ENCODE measurements at places on chromosomes 5 and 9.

DNA sequence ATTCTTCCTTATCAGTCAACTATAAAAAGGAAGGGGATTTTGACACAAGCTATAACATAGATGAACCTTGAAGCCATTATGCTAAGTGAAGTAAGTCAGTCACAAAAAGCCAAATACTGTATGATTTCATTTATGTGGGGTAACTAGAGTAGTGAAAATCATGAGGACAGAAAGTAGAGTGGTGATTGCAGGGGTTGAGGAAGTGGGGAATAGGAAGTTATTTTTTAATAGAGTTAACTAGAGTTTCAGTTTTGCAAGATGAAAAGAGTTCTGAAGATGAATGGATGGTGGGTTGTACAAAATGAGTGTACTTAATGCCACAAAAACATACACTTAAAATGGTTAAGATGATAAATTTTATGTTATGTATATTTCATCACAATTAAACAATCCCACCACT lies 65.4 kb upstream of the FAM174A start:
- ATAC-seq = no peak

GRCh38 chr9:4927043-4927471 lies 58.0 kb upstream of the JAK2 start:
- no peak for ATAC-seq

DNA sequence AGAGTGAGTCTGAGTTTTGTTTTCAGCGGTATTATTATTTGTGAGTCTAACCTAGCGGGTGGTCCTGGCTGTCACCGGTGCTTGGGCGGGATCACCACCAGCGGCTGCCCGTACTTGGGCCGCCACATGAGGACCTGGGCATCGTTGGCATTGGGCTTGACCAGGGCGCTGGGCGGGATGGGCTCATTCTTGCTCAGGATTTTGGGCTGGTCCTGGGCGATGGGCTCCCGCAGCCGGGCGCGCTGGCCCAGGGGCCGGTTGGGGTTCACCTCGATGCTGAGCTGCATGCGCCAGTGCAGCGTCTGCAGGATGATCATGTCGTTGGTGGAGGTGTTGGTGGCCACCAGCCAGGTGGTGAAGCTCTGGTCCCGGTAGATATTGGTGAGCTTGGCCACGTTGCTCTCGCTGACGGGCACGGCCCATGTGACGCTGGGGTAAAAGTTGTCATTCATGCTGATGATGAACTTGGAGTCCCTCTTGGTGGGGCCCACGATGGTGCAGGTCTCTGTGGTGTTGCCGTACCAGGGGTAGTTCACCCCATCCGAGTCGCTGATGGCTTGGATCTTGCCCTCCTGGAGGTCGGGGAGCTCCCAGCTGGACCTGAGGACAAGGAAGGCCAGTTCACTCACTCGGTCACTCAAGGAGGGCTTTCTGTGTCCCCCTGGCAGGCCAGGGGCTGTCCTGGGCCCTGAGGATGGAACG lies 15.4 kb downstream of the FAM78A start:
- no peak for ATAC-seq

- ATAC-seq = no peak
Measured at GRCh38 chr9:126864771-126865170, 4.3 kb downstream of the ZBTB34 start.

DNA sequence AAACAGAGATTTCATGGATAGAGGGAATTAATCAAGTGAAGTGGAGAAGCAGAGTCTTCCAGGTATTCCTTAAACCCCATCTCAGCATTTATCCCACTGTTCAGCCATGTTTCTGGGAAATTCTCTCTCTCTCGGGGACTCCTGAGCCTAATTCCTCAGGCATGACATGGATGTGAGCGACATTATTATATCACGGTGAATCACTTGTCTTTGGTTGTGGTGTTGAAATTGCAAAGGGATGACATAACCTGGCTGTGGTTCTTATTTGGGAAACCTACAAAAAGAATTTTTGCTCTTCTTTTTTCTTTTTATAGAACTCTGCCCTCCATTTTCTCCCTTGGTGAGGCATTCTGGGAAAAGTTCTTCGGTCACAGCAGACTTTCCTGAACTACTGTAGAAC lies 457.9 kb upstream of the PTGER4 start:
- ATAC-seq = no peak

- no peak for ATAC-seq
Measured at GRCh38 chr9:26334706-26335105, 557.9 kb downstream of the CAAP1 start.

Measured in SK-N-SH treated with all-trans-retinoic acid at 6 μM for 48 hours (cell line).